ENCODE measurements at places on chromosomes 4 and X.

DNA sequence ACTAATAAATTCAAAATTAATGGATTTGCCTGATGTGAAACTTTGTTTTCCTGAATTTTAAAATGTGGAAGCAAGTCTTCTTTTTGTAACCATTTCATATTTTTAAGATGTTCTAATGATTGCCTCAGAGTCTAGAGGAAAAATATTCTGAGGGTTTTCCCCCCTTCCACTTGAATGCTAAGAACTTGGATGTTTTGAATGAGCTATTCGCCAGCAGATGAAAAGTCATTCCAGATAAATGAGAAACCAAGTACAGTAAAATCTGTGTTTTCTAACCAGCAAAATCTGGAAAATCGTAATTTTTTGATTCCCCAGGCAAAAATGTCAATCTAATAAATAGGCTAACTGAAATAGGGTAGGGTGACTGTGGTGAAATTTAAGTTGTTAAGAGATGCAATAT, 45.6 kb downstream of the SLIT2 start:
- no peak for DNase-seq

- DNase-seq: no peak
These were observed 1179.7 kb upstream of the ADGRL3 start for GRCh38 chr4:60020389-60020788.

GRCh38 chr4:148415500-148415899, 26.7 kb downstream of the NR3C2 start:
- no peak for DNase-seq

GRCh38 chr4:55437823-55438222, 42.1 kb downstream of the TMEM165 start:
- DNase-seq: no peak

- DNase-seq: peak; percentile 53
These were observed at the start of gene ZCCHC18 for GRCh38 chrX:104112326-104112951. TSS of gene ZCCHC18 (plus strand) at chrX:104112523. CDS start at chrX:104114112, 1,589 bp downstream.

DNA sequence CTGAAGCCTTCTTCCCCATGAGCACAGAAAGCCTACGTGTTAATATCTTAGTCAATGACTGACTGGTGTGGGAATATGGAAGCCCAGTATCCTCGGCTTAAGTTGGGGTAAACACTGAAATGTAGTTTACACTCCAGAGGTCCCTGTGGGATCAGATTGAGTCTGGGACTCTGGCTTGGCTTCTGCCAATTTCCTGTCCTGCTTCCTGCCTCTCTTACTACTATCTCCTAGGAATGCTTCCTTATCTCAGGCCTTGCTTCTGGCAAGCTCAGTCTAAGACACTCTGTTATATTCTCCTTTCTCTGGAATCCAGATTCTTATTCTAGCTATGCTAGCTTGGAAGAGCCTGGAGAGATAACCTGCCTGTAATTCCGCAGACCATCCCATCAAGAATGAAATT, 174.0 kb upstream of the LDB2 start:
- no peak for DNase-seq

- no peak for DNase-seq
These were observed 64.5 kb downstream of the ANXA3 start for GRCh38 chr4:78616046-78616498.

DNA sequence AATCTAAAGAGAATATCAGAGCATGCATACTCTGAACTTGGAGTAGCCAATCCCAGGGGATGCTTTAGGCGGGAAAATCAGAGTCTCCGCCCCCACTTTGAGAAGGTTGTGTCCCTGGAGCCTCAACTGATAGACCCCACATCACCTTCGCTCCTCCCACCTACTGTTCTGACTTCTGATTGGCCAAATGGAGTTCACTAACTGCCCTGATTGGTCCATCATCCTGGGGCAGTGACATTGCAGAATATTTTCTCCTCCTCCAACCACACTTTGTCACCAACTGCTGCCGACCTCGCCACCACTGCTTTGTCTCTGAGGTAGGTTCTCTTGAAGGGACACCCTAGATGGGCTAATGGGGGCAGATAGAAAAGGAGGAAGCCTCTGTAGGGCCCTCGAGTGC, 22.7 kb upstream of the SPACA5B start:
- no peak for DNase-seq

DNA sequence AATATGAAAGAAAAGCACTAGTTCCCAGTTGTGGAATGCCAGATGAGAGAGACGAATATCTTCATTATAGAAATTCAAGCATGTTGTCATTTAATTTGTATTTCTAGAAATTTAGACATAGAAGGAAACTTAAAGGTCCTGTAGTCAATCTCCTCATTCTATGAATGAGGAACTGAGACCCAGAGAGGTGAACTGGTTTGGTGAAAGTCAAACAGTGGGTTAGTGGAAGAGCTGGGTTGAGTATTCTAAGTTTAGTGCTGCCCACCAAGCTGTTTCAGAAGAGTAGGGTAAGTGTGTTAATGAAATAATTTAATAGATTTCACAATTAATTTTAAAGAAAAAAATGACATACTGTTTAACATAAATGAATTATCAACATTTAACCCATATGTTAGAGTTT, 655.2 kb downstream of the FAM133A start:
- no peak for DNase-seq

DNA sequence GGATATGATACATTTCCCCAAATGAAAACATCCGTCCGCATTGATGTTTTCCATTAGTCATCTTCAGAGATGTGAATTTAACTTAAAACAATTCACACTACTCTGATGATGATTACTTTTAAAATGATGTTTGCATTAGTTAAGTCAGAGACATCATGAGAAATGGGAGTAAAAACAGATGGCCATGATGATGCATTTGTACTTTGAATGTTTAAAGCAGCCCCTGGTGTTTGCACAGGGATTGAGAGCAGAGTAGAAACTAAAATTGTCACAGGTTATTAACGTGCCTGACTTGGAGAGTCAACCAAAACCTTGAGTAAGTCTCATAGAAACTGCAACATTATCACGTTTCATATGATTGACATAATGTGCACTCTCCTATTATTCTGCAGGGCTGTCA, 117.2 kb downstream of the CFAP299 start:
- no peak for DNase-seq

GRCh38 chr4:8227201-8227770, 28.2 kb downstream of the SH3TC1 start:
- no peak for DNase-seq

- no peak for DNase-seq
These were observed 61.8 kb upstream of the TXK start for GRCh38 chr4:48195853-48196252.

- no peak for DNase-seq
These were observed 12.2 kb downstream of the ZNF630 start for GRCh38 chrX:48059296-48059639.

GRCh38 chr4:81648576-81649275, 177.0 kb upstream of the RASGEF1B start:
- no peak for DNase-seq

- DNase-seq: no peak
These were observed 27.5 kb upstream of the DCTD start for GRCh38 chr4:182944484-182945213.

DNA sequence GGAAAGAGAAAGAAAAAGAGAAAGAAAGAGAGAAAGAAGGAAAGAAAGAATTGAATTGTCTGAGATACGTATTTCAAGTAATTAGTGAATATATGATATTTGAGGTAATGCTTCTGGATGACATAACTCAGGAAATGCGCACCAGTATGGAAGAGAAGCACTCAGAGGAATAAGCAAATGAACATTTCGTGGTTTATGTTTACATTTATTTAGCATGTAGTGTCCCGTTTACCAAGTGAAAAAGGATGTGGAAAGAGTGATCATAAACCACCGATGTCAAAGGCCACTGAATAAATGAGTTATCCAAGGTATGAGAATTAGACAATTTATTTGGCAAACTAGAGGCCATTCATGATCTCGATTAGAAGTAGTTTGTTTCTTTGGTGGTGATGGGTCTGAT, 200.4 kb downstream of the ARAP2 start:
- no peak for DNase-seq

DNA sequence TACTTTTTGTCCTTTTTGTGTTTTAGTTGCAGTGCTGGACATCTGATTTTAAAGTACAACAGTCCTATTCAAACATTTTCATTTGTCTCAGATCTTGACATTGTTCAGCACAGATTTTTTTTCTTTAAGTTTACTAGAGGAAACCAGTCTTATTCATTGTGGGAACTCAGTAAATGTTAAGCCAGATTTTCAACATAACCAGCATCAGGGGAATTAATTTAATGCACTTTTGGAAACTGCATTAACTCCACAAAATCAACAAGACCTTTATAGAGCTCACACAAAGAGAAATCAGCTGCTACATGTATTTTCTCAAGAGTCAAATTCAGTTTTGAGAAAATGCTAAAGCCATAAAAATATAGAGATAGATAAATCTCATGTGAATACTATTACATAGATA, 9.9 kb downstream of the CPE start:
- DNase-seq: no peak

DNA sequence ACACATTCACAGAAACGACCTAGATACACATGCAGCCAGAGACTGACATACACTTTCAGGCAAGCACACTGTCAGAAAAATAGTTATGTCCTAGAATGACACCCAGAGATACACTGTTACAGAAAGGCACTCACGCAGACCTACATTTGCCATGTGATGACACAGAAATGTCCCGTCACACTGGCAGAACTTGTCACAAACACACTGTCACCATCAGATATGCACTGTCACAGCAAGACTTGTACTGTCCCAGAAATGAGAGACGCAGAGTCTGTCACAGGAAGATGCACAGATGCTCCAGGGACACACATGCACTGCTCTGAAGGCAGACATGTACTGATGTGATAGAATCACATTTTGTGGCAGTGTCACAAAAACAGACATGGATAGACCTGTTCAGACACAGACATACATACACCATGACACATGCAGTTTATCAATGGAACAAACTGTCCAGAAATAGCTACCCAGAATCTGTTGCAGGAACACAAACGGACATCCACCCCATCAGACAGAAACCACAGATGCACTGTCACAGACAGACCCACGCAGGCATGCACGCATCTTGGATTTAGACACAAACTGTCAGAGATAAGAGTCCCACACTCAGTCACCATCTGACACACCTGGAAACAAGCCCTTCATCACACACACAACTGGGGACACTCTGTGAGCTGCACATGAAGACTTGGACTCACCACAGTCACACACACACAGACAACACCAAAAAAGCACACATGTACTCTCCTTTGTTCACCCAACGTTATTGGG, 1.3 kb upstream of the PIM2 start:
- no peak for DNase-seq

DNA sequence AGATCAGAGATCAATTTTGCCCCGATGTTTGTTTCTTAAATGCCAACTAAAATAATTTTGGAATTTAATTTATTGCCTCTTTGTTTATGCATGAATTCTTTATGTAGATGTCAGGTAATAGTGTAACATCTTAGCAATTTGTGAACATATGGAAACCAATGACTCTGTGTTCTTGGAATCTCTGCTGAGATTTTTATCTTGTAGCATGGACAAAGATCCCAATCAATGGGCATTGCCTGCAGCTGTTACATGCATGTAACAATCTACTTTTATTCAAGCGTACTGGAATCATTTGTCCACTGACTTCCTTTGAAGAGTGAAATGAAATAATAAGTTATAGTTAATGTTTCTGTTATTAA, 61.6 kb upstream of the ARSJ start:
- DNase-seq: no peak

DNA sequence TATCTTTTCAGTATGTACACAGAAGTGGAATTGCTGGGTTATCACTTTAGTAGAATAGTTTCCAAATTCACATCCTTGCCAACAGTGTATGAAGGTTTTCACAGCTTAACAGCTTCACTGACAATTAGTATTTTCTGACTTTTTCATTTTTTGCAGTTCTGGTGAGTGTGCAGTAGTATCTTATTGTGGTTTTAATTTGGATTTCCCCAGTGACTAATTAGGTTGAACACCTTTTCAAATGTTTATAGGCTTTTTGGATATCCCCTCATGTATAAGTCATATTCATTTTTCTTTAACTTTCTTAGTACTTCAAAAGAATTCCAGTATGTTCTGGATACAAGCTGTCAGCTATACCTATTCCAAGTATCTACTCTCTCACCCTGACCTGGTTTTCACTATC, 37.1 kb downstream of the BRCC3 start:
- no peak for DNase-seq

- no peak for DNase-seq
These were observed 48.0 kb upstream of the APELA start for GRCh38 chr4:164828955-164829354.

GRCh38 chr4:55768291-55768690, 51.3 kb upstream of the EXOC1L start:
- DNase-seq: no peak

DNA sequence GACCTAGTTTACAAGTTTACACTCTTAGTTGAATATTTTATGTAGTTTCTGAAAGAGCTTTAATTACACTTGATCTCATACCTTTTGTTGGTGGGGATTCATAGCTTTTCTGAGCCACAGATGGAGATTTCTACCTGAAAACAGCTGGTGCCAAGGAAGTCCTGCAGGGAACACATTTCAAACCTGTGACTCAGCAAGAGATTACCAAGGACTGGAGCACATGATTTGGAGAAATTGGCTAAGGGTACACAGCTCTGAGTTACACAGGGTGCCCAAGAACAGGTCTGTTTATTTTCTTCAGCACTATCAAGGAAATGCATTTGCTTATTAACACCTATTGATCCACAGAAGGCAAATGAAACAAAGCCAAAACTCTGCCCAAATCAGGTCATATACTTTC, 691.5 kb downstream of the KCTD8 start:
- DNase-seq: no peak

- no peak for DNase-seq
These were observed 62.4 kb downstream of the C4orf50 start for GRCh38 chr4:5955856-5956255.

DNA sequence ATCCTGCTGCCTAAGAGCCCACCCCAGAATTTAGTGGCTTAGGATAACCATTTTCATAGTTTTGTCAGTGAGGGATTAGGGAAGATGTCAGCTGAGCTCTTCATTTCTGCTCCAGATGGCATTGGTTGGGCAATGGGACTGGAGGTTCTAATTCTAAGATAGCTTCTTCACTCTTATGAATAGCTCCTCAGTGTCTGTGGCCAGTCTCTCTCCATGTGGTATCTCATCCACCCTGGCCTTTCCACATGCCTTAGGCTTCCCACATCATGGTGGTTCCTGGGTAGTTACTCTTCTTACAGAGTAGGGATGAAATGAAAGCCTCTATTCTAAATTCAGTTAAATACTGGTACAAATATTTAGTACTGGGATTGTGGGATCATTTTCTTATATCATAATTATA, 31.3 kb downstream of the REPS2 start:
- DNase-seq: no peak

- DNase-seq: no peak
These were observed 83.3 kb downstream of the VEGFC start for GRCh38 chr4:176709417-176709816.

DNA sequence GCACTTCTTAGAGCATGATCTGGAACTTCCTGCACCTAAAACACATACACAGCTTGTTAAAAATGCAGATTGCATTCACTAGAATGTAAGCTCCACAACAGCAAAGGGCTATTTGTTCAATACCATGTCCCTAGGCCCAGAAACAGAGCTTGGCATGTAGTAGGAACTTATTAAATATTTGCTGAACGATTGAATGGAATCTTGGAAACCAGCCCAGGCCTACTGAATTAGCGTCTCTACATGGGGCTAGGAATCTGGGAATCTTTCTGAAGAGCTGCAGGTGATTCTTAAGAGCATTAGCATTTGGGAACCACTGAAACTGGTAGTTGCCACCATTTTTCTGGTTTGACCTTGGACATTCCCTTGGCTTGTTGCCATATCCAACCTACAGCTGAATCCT, 234.1 kb downstream of the STIM2 start:
- DNase-seq: no peak

- DNase-seq: peak; percentile 59
These were observed 333.9 kb upstream of the FSTL5 start for GRCh38 chr4:162497564-162498167.
